CD4-positive, alpha-beta T cell treated with Interleukin-12 subunit alpha and Interleukin-12 subunit beta, for 1 hour (primary cell): ENCODE measurements at places on chromosomes 4 and X.
A peak's percentile ranks its signal among the peaks of the same experiment; 100 is the strongest.

DNA sequence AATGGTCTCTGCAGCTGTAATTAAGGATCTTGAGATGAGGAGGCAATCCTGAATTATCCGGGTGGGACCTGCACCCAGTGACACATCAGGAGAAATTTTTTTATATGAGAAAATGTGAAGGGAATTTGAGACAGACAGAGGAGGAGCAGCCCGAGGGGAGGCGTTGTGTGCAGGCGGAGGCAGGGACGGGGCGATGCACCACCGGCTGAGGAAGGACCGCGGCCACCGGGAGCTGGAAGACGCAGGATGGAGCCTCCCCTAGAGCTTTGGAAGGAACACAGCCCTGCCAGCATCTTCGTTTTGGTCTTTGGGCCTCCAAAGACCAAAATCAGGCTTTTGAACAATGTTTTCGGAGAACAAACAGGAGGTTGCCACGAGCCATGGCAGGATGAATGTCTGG lies 85.0 kb upstream of the ADRA2C start:
- DNase-seq: no peak

DNA sequence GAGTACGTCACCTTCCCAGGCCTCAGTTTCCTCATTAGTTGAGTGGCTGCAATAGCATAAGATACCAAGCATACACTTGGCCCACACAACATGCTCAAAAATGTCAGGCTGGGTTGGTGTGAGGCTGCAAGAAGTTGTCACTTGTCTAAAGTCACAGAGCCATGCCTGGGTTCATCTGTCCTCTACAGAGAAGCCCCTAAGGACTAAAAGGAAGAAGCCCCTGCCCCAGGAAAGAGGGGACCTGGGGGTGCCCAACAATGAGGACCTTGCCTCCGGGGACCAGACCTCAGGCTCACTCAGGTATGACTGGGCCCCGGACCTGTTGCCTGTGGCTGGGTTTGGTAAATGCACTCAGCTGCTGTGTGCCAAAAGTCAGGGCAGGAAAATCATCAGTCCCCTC lies 82.7 kb downstream of the CRMP1 start:
- DNase-seq: no peak

GRCh38 chr4:41158756-41159155 lies 55.6 kb downstream of the APBB2 start:
- DNase-seq: no peak

GRCh38 chrX:112803060-112803459 lies 37.6 kb downstream of the AMOT start:
- no peak for DNase-seq

- DNase-seq: no peak
Measured at GRCh38 chr4:15557786-15558550, 88.3 kb downstream of the CC2D2A start.

DNA sequence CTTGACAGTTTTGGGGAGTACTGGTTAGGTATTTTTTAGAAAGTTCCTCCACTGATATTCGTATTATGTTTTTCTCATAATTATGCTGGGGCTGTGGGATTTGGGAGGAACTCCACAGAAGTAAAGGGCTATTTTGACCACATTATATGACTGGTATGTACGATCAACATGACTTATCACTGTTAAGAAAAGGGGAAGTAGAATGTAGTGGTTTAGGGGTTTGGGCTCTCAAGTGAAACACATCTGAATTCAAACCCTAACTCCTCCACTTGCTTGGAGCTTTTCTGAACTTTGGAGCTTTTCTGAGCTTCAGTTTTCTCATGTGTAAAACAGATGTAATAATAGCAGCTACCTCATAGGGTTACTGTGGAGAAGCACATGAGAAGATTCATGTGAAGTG lies 96.4 kb upstream of the C1GALT1C1 start:
- no peak for DNase-seq

- DNase-seq: no peak
Measured at GRCh38 chr4:123741906-123742305, 345.3 kb downstream of the SPRY1 start.

DNA sequence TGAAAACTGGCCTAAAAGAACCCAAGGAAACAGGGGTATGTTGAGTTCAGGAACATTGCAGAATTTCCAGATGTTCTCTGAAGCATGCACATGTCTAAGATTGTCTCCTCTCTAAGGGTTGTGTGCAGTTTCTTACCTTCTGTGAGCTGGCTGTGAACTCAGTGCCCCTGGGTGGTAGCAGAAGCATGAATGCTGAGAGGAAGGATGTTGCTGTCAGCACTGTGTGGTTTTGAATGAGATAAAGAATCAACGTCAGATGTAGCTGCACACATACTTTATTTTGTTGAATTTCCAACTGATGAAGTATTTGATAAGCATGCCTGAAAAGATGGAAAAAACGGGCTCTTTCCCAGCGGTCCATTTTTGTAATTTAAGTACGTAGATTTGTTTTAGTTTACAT lies 23.8 kb upstream of the CD38 start:
- peak; percentile 54 for DNase-seq

GRCh38 chr4:149999485-150000074 lies 78.7 kb upstream of the DCLK2 start:
- DNase-seq: peak; percentile 8

DNA sequence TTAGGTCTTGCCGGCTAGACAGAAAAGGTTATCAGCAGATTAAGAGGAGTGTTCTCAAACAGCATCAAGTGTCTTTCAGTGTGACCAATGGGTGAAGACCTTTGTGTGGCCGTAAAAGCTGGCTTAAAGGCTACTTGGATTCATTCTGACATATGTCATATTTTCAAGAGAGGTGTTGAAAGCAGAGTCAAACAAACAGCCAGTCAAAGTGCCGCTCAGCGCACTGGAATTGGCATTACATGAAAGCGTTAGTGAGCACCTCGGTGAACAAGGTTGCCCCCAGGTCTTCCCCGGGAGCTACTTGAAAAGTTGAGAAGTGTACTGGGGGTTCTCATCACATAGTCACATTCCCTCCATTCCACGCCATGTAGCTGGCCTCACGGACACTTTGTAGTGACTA lies 148.9 kb downstream of the SOX3 start:
- DNase-seq: no peak

DNA sequence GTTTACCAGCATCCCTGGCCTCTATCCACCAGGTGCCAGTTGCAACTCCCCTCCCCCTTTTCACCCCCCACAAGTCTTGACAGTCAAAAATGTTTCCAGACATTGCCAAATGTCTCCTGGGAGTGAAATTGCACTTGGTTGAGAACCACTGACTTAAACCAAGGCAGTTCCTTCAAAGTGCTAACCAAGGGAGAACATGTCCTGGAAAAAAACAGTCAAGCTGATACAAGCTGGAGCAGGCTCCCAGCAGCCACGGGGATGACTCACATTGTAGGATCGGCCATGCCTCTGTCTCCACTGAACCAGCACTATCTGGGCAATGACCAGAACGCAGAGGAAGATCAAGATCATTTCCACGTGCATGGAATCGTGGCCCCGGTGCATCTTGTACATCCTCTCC lies 11.4 kb downstream of the RNF175 start:
- no peak for DNase-seq

GRCh38 chr4:110636680-110637407 lies 14.0 kb upstream of the PITX2 start:
- DNase-seq: no peak

DNA sequence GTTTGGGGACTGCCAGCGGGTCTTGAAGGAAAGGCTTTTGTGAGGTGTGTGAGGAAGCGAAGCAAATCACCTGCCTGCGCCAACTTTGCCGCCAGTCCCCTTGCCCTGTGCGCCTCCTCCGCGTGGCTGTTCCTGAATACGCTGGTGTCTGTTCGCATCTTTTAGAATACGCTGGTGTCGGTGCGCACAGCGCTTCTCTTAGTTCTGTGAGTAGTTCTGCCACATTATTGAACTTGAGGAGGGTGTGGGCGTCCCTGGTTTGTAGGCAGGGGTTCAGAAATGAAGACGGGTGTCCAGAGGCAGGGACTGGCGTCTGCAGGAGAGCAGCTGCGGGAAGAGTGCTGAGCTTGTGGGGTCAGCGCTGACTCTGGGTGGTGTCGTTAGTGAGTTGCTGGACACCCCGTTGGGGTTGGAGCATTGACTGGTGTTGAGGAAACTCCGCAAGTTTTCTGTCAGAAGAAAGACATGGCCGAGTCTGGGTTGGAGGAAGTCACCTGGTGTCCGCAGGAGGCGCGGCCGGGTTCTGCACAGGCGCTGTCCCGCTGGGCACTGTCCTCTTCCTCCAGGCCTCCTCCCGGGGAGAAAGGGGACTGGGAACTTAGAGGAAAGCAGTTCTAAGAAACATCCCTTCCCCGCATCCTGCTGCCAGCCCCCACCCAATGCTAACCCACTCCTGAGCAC lies 930 bp downstream of the ZNF718 start:
- DNase-seq: peak; percentile 8

GRCh38 chrX:37454537-37455285 lies 105.5 kb downstream of the PRRG1 start:
- DNase-seq: no peak
